ENCODE measurements at places on chromosomes 6 and 20.

- DNase-seq: no peak
Measured at GRCh38 chr6:157221049-157221816, 102.1 kb downstream of the TMEM242 start.

- DNase-seq: no peak
Measured at GRCh38 chr6:46491201-46491627, at the start of gene RCAN2. TSS of gene RCAN2 (minus strand) at chr6:46491449.

GRCh38 chr20:23138682-23139081 is 52.6 kb upstream of the CD93 start:
- DNase-seq: peak; percentile 9

DNA sequence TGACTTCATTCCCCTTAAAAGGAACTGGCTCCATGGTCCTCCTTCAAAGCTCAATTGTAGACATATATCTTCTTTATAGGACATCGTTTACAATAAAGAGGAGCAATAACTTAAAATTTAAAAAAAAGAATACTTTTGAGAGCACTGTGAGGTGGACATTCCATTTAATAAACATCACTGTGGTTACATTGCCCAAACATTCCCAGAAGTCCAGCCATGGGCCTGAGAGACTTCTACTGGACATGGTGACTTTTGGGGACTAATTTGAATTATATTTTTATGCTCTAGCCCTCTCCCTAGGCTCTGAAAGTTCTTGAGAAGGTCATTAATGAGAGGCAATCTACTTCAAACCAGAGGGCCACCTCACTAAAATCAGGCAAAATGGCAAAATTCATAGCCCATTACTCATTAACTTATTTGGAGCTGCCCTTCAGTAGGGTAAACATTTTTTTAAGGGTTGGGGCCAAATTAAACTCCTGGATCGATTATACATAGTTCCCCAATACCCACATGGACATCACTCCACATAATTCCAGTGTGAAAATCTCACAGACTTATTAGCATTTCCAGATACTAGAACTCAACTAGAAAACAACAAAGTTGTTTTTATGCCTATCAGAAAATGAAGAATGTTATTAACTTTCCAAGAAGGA is 17.1 kb downstream of the ISM1 start:
- DNase-seq: no peak

GRCh38 chr20:4202441-4202840 is 187.1 kb upstream of the RNF24 start:
- no peak for DNase-seq
